ENCODE measurements at places on chromosomes 11 and 22.

DNA sequence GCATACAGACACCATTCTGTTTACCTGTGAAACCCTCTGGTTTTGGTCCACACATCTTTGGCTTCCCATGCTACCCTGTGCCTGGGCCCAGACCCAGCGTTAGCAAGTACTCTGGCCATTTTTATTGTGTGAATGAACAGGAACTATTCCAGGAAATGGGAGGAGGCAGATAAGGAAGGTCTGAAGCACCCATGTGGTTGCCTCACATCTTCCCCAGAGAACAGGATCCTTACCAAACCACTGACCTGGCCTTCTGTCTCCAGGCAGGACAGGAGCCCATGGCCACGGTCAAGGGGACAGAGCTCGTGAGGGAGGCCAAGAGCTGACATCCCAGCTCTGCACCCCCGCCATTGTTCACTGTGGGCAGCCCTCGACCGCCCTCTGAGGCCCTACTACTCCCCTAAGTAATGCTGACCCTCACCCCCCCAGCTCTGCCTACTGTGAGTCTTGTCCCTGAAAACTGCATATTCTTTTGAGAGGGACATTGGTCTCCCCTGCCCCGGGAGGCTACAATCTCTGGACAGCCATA is 97.7 kb upstream of the TP53I11 start:
- no peak for DNase-seq

DNA sequence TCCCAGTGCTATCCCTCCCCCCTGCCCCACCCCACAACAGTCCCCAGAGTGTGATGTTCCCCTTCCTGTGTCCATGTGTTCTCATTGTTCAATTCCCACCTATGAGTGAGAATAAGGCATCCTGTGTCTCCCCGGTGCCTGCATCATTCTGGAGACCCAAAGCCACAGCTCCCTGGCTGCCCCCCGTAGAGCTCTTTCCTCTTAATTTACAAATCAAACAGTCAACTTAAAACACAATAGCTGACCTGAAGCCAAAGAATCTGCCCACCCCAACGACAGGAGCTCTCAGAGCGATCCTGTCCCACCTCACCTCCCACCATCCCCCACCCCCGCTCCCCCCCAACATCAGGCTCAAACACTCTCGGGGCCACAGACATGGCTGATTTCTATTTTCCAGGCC is 558.3 kb downstream of the BRD1 start:
- no peak for DNase-seq

DNA sequence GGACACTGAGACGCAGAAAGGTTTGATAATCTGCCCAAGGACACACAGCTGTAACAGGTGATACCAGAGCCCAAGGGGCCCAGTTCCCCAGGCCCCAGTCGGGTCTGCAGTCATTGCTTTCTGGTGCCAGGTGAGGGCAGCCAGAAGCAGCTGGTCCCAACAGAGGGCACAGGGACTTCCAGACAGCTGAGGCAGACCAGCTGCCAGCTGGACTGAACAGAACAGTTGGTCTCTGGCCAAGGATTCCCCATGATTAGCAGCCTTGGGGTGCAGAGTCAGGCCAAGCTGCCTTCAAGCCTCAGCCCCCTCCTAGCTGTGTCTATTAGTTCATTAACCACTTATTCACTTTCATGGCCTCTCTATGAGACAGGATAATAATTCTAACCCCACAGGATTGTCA is 105.6 kb downstream of the RRAS2 start:
- no peak for DNase-seq

GRCh38 chr11:12170984-12171383 is 60.6 kb downstream of the MICAL2 start:
- no peak for DNase-seq

DNA sequence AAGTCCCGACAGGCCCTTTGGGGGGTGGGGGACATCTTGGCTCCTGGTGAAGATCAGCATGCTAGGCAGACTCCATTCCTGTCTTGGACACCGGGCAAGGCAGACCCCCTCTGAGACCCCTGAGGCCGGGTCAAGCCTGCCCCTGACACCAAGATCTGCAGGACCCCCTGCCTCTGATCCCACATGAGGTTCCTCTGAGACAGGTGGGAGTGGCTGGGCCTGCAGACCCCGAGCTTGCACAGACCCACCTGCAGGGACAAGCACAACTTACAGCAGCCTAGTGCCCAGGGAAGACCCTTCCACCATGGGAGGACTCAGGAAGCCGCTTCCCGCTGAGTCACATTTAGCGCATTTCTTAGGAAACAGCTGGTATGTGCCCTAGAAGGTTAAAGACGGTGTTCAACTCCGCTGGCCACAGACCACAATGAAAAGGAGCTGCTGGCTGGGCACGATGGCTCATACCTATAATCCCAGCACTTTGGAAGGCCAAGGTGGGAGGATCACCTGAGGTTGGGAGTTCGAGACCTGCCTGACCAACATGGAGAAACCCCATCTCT is 15.5 kb downstream of the ARVCF start:
- DNase-seq, result no peak

- DNase-seq, result no peak
Observed at GRCh38 chr11:36123336-36124101, 165.7 kb downstream of the COMMD9 start.

DNA sequence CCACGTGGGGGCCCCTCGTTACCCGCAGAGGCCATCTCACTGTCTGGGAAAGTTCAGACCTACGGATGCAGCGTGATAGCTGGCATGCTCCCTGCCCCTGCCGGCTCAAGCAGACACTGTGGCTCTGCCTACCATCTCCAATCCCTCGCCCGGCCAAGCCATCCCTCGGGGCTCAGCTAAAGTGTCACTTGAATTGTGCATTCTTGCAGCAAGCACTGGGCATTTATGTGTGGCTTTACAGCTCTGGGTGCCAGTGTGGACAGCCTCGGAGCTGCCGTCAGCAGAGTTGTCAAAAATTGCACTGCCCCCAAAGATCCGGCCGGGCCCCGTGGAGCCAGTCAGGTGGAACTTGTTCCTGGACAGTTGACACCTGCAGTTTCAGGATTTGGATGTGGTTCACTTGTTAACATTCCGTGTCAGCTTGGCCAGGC is 75.0 kb upstream of the FGF3 start:
- DNase-seq, result no peak

DNA sequence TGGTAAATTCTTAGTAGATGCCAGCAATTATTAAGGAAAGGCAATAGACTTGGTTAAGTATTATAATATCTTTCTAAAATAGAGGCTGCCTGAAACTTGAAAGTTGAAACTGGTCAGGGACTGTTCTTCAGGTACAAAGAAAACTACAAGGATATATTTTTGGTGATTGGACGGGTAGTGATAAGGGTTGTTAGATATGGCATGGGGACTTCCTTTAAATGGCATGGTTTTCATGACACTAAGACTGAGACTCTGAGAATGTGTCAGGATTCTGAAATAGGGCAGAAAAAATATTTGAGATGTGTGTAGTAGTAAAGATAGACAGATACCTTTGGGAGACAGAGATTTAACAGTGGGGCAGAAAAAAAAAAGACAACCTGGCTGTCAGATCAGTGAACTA is 108.4 kb upstream of the SLC5A12 start:
- DNase-seq, result no peak

DNA sequence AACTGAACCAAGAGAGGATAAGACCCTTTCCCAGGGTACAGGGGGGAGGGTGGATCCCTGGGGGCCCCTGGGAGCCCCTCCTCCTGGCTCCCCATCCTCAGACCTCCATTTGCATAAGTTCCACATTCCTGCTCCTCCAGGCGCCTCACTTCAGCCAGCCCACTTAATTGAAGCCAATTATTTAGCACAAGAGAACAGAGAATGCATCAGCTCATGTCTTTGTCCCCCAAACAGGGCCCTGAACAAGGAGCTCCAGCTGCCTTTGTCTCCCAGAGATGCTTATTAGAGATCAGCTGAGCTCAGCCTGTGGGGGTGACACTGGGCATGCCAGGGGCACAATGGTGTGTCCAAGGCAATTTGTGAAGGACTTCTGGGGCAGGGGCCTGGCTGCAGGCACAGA is 89.9 kb upstream of the PRDM11 start:
- no peak for DNase-seq

DNA sequence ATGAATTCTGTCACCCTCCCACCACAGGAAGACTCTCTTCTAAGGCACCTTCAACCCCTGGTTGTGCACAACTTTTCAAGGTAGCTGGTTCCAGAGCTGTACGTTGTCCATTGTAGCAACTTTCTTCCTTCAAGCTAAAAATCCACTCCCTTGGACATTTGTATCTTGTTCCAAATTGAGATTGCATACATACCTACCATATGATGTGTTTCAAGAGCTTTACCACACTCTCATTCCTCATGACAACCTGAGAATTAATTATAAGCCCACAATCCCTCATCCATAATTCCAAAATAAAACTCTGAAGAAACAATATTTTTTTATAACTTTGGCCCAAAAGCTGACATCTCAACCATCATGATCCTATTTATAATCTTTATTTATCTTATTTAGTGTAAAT is 3.0 kb downstream of the OR52W1 start:
- no peak for DNase-seq

DNA sequence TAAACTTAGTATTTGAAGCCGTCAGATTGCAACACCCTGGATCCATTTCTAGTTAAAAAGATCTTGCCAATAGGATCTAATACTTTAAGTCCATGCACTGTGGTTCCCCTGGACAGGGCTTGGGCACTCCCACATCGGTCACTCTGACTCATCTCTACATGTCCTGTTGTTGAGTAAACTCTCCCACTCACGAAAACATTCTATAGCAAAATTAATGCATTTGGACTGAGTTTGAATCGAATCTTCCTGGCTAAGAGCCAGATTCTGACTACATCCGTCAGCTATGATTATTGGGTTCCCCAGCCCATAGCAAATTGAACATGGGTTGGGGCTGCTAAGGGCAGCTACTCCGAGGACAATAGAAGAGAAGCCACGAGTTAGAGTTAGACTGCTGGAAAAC is 182.1 kb upstream of the SORL1-AS1 start:
- DNase-seq, result no peak

DNA sequence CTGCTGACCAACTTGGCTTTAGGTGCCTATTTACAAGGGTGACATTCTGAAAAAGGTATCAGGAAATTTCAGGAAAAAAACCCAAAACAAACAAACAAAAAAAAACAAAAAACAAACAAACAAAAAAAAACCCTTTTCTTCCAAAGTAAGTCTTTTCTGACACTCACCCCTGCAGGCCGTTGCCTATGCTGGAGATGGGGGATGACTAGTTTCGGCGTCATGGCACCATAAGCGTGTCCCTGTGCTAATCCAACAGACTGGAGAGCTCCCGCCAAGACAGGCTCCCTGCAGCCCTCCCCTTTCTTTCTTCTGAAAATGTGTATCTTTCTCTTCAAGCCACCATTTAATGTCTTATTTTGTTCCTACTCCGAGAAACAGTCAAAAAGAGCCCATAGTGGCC is 13.7 kb downstream of the VSIG10L2 start:
- no peak for DNase-seq

DNA sequence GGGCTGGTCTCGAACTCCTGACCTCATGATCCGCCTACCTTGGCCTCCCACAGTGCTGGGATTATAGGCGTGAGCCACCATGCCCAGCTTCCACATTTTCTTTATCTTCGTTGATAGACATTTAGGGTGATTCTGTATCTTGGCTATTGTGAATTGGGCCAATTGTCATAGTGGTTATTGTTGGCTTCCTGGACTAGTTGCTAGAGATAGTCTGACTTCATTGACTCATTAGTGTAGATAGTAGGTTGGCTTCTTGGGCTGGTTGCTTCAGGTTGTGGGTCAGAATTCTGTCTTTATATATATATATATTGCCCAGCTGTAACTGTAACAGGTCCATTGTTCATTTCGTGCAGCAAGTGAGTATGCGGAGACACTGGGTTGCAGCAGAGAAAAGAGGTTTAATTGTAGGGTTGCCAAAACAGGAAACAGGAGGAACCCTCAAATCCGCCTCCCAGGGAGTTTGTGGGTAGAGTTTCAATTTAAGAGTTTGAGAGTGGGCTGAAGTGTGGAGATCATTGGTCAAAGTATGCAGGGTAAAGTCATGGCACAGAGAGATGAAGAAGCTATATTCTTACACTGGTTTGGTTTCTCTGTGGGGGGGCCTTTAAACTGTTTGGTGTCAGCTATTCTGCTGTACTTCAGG is 22.0 kb downstream of the ATG13 start:
- DNase-seq, result no peak

- DNase-seq, result no peak
Observed at GRCh38 chr22:44214764-44215163, 34.0 kb downstream of the PARVG start.

DNA sequence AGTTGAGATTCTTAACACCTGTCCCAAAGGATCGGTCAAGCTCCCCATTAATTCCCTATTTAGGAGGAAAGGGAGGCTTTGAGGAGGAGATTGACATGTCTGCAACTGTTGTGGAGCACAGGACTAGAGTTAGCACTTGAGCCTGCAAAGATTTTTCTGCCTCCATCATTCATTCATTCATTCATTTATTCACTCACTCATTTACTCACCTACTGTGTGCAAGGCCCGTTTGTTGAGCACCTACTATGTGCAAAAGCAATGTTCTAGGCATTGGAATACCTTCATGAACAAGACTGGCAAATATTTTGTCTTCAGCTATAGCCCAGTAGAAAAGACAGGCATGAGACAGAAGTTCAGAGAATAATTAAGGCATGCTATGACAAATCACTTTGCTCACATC is 43.2 kb upstream of the CD82 start:
- DNase-seq, result no peak

DNA sequence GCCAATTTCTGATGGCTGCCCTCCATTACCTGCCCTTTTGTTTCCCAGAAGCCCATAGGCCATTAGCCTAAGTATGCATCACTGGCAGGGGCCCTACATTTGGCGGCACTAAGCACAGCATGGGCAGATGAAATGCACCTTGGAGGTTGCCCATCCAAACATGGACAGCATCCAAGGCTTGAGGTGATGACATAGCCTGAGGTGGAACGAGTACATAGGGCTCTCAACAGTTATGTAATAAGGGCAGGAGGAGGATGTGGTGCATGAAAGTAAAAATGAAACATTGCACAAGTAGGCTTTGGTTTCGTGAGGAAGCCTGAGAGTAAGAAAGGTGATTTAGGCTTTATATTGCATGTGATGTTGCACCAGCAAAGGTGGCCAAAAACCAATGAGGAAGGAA is 148.1 kb downstream of the FAM76B start:
- no peak for DNase-seq

GRCh38 chr11:8721609-8722500 is 39.3 kb downstream of the RPL27A start:
- DNase-seq, result no peak

GRCh38 chr11:77351281-77351886 is 49.9 kb upstream of the GDPD4 start:
- DNase-seq, result no peak

GRCh38 chr11:120547811-120548681 is 36.5 kb downstream of the GRIK4 start:
- DNase-seq, result no peak

GRCh38 chr11:104057908-104058307 is 21.5 kb downstream of the DDI1 start:
- DNase-seq, result no peak

Data from stimulated activated CD4-positive, alpha-beta T cell treated with anti-CD3 and anti-CD28 coated beads, Interleukin-4, amount 100 ng/mL, for 1 hour (primary cell).